ENCODE measurements at places on chromosomes 2 and 18.

- no peak for DNase-seq
Observed at GRCh38 chr2:56749152-56749752, 565.5 kb downstream of the CCDC85A start.

DNA sequence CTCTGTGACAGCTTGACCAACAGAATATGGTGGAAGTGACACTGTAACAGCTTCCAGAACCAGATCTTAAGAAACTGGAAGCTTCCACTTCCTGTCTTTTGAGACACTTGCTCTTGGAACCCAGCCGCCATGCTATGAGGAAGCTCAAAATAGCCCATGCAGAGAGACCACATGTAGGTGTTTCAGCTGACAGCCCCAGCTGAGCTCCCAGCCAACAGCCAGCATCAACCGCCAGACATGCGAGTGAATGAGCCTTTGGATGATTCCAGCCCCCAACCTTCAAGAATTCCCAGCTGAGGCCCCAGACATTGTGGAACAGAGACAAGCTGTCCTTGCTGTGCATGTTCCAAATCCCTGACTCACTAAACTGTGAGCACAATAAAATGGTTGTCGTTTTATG, 27.9 kb downstream of the ACVR1 start:
- DNase-seq, result no peak

- DNase-seq, result no peak
Observed at GRCh38 chr18:33594799-33595198, 16.8 kb downstream of the ASXL3 start.

GRCh38 chr2:203814661-203815540, 52.7 kb upstream of the CTLA4 start:
- DNase-seq, result peak; percentile 54

DNA sequence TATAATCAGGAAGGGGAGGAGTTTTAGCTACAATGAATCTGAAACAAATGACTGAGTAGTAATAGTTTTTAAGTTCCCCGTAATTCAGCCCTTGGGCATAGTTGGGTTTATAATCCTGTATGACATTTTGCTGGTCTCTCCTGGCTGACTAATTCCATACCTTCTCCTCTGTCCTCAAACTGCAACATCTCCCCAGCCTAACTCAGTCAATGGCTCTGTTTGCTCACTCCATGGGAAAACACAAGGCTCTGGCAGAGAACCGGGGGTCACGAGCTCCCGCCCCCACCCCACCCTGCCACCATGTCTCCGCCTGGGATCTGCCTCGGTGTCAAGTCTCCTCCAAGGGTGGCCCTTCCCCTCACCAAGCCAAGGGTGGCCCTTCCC, 168.6 kb downstream of the HDAC4 start:
- DNase-seq, result no peak

- no peak for DNase-seq
Observed at GRCh38 chr2:234967870-234968208, 16.0 kb downstream of the SH3BP4 start.

DNA sequence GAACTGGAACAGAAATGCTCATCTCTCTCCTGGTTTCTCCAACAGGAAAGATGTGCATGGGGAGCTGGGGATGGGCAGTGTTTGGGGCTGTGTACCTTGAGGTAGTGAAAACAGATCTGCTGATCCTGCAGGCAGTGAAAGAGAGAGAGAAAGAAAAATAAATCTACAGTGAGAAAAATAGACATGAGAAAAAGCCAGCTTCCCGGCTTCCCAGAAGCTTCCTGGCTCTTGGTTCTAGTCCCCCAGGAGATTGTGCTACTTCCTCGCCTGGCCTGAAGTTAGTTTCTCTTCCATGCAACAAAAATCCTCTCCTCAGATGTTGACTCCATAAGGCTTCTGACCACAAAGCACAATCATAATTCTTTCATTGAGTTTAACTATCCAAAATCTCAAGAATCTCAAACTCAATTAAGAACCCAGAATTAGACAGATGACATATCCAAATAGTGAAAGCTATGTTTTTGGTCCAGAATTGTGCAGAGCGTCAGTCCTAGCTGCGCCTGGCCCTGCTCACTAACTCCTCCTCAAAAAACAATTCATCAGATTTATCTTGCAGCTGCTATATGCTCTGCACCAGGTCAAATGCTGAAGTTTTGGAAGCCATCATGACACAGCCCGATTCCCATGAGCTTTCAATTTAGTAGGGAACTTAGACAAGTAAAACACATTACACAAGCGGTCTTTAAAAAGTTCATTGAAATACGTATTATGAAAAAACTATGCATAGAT, 20.1 kb upstream of the NAB1 start:
- no peak for DNase-seq

DNA sequence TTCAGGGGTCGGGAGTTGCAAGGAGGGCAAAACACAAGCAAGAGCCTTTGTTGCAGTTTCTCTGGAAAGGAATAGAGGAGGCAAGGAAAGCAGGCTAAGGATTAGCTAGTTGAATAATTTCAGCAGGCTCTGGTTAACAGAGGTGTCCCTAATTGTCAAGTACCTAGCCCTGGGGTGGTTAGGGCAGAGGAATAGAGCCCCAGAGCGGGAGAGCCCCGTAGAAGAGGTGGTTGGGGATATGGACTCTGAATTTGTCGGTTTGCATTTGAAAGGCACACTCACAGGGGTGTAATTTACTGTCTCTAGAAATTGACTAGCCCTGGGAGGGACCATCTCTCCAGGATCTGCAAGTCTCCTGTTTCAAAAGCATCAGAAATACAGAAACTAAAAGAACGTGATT, 1030.2 kb downstream of the TMEM182 start:
- DNase-seq, result no peak

- no peak for DNase-seq
Observed at GRCh38 chr2:140893685-140894084, 1237.1 kb downstream of the LRP1B start.

GRCh38 chr18:13513021-13513420, 213.3 kb downstream of the FAM210A start:
- DNase-seq, result no peak

- no peak for DNase-seq
Observed at GRCh38 chr2:236899950-236900640, 185.6 kb upstream of the COPS8 start.

GRCh38 chr18:49023938-49024803, 73.4 kb upstream of the SMAD7 start:
- DNase-seq, result no peak

DNA sequence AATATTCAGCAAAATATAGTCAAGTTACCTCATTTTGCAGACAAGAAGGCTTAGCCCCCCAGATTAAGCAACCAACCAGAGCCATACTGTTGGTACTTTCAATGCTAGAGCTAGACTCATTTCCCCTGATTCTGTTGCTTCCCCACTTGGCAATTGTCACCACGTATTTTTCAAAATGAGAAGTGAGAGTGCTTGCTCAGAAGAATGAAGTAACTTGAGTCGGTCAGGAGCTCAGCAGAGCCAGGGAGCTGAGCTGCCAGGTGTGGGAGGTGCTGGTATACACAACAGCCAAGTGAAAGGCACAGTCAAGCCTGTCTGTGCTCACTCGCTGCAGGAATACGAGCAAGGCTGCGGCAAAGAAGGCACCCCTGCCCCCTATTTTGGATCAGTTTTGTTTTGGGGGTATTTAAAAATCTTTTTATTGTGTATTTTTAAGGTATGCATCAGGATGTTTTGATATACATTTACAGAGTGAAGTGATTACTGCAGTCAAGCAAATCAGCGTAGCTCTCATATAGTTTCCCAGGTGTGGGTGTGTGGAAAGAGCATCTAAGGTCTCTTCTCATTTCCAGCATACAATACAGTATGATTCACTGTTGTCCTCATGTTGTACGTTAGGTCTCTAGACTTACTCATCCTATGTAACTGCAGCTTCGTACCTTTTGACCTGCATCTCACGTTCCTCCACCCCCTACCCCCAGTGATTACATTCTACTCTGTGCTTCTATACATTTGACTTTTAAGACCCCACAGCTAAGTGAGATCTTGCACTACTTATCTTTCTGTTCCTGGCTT, 62.4 kb downstream of the MRPS9 start:
- DNase-seq, result no peak

DNA sequence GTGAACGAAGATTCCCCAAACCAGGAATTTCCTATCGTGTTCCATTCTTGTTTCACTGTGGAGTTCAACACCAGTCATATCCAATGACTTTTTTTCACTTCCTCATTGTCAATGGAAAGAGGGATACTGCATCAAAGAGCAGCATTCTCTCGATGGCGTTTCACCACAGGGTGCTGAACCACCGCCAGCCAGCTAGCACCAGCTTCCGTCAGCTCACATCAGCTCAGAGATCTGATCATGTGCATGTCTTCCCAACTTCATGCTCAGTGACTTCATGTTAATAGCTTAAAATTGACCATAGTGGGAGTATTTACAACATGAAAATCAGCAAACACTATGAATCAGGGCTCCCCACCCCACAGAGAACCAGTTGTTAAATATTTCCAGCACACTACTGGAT, 359.9 kb downstream of the TNS1 start:
- no peak for DNase-seq

DNA sequence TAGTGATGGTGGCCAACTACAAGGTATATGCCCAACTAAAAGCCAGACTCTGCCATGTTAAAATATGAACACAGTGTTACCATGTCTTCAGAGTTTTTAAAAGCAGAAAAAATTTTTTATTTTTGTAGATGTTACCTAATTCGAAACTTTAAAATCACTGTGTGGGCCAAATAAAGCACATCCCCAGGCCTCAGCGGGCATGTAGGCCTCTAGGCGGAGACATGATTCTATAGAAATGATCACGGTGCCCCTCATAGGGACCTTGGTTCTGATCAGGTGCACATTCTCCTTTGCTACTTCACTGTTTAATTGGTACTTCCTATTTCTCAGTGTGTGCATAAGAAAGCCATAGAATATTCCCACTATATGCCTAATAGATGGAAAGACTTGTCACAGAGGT, 349.2 kb downstream of the XIRP2 start:
- no peak for DNase-seq

DNA sequence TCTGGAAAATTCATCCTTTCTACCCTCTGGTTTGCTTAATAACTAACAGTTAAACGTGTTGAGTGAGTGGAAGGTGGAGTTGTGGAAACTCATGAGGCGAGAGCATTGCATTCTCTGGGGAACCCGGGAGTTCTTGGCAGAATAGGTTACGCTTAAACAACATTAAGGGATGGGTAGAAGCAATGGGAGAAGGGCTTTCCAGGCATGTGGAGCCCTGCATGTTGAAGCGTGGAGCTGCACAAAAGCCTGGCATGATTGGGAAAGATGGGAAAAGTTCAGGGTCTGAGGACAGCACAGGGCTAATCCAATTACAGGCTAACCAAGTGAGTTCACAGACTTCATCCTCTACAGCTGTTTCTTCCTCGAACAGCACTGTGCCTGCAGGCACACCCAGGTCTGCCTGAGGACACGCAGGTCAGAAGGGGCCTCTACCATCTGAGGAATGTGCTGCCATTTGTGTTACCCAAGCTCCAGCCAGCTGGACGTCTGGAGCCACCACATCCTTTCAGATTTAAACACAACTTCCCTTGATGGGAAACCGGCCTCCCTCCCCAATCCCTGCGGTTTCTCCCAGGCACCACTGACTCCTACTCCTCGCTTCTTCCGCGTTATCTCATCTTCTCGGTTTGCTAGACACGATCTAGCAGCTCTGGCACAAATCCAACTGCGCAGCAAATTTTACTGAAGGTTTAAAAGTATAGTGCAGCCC, 164.2 kb downstream of the ANTXR1 start:
- no peak for DNase-seq

- DNase-seq, result no peak
Observed at GRCh38 chr2:106147665-106148064, 46.4 kb downstream of the UXS1 start.

GRCh38 chr2:887639-888038, 63.0 kb upstream of the SNTG2 start:
- DNase-seq, result no peak

GRCh38 chr2:9252002-9252357, 45.4 kb downstream of the ASAP2 start:
- DNase-seq, result no peak

DNA sequence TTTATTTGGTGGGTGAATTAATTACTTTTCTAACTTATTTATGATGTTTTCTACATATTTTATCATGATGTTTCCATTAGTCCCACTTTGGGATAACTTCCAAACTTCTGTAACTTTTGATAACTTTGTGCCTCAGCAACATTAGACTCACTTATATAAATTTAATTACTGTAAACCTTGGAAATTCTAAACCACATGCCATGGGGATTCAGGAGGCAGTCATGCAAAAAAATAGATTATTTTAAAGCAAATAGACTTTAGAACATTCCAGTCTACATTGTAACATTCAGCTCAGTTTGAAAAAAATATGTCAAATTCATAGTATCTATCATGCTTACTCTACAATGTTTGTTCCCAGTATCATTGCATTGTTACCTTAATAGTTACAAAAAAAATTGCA, 728.5 kb upstream of the NRXN1 start:
- DNase-seq, result no peak

GRCh38 chr2:168433527-168433926, 22.5 kb upstream of the CERS6 start:
- DNase-seq, result no peak

DNA sequence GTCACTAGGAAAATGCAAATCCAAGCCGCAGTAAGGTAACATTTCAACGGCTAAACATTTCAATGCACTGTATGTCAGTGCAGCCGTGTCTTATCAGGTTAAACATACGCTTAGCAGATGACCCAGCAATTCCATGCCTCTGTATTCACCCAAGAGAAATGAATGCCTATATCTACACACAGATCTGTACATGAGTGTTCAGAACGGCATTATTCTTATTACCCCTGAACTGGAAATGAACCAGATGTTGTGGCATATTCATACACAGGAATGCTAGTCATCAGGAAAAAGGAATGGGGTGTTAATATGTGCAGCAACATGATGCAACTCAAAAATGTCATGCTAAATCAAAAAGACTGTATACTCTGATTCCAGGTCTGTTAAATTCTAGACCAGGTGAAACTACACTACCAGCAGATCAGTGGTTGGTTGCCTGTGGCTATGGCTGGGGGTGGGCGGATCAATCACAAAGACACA, 80.4 kb upstream of the RPL31 start:
- DNase-seq, result no peak

DNA sequence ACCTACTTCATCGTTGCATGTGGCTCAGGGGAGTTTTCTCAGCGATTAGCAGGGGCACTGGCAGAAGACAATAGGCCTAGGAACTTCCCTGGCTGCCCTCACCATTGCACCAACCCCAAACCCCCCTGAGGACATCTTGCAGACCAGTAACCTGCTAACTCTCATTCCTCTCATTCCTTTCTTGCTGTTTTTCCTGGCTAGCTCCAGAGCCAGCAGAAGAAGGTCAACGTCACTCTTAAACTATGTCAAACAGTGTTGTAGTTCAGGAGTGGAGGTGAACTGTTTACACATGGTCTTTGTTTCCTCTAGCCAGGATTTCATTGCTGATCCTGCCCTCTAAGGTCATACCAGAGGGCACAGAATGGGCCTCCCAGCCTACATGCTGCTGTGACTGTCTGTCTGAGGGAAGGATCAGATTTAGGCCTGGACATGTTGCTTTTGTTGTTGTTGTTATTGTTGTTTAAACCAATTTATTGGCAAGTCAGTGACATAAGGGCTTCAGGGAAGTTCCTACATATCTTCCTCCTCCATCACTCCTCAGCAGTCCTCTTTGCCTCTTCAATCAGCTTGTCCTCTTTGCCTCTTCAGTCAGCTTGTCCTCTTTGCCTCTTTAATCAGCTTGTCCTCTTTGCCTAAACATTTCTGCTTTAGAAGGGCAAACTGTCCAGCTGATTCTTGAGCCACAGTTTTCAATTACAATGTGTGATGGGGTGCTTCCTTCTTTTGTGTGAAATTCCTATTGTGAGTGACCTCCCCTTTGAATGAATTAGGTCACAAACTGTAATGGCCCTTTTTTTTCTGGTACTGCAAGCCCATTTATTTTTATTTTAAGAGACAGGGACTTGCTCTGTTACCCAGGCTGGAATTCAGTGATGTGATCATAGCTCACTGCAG, 471.9 kb upstream of the TNP1 start:
- no peak for DNase-seq
